Effector memory CD8-positive, alpha-beta T cell (primary cell): ENCODE measurements at places on chromosomes 11 and 22.

DNA sequence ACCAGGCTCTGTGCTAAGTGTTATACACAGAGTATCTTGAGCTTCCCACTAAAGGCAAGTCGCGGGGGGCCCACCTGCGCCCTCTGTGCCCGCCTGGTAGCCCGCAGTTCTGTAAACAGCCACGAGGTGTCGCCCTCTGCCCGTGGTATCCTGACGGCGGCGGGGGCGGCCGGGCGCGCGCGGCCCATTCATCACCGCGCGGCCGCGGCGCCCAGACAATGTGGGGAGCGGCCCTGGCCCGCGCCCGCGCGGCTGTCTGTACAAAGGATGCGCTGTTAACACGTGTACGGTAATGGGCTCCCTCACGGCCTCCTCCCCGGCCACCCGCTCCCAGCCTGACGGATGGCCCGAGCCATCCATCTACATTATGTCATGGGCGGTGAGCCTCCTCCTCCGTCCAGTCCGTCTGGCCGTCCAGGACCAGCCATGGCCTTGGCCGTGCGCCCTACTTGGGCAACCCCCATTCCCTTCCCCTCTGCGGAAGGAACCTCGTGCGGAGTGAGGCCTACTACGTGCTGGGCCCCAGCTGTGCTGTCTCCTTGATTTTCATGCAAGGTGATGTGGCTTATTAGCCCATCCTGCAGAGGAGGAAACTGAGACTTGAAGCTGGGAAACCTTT lies 99.4 kb downstream of the MIAT start:
- no peaks in the 10 kb centered on the region for H3K27me3 ChIP-seq
- H3K4me3 ChIP-seq, result no peak overlapping the region
- DNase-seq, result peak; percentile 38
- no peak overlapping the region for H3K27ac ChIP-seq
- no peaks in the 10 kb centered on the region for H3K36me3 ChIP-seq
- H3K4me1 ChIP-seq, result no peaks in the 10 kb centered on the region

DNA sequence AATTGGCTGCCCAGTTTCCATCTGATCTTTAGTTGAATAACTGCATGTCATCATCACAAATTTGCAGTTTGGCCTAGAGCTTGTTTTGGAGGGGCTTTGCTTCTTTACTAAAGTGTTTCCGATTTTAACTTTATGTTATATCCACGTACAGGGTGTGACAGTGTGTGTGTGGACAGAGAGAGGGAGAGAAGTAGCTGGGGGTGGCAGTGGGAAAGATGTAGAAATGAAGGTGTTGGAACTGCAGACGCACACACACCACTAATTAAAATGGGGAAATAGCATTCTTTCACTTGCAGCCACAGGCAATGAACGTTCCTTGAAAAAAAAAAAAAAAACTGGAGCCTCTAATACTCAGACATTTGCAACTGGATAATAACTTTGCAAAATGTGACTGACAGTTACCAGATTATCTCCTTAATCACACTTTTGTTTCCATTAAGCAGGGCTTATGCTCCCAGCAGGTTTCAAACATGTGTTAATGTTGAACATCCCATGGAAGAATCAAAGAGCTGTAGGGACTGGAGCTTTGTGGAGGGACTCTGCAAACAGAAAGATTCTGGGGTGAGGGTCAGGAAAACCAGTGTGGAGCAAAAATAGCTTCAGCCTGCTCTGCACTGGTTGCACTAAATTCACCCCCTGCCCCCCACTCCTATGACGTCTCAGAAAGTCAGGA lies 238.1 kb upstream of the TENM4 start:
- no peak for DNase-seq
- H3K27me3 ChIP-seq, result no peaks in the 10 kb centered on the region
- H3K36me3 ChIP-seq, result no peaks in the 10 kb centered on the region
- H3K4me1 ChIP-seq, result no peaks in the 10 kb centered on the region
- no peak overlapping the region for H3K4me3 ChIP-seq

DNA sequence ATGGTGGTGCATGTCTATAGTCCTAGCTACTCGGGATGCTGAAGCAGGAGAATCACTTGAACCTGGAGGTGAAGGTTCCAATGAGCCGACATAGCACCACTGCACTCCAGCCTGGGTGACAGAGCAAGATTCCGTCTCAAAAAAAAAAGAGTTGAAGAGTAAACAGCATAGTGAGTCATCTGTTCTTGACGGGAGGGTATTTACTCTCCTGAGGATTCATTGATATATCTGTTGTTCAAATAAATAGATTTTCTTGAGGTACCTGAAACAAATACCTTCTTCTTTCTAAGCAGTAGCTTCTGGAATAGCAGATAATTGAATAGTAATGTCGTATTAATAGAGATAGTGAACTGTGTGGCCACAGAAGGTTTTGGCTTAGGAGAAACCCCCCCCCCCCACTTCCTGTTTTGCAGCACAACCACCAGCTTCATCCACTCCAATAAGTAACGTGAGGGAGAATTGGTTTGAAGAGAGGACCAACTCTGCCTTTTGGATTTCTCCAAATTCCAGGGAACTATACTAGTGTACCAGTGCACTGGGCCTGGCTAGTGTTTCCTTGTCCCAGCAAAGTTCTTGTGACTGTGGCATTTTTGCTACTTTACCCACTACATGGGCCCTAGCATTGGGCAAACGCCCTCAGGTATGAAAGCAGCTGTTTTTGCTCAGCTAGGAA lies 90.0 kb downstream of the PRMT3 start:
- no peak for DNase-seq
- peaks cover 3% of the 10 kb centered on the region for H3K36me3 ChIP-seq
- H3K27me3 ChIP-seq, result no peaks in the 10 kb centered on the region
- H3K4me1 ChIP-seq, result peaks cover 4% of the 10 kb centered on the region
- no peak overlapping the region for H3K27ac ChIP-seq
- no peak overlapping the region for H3K4me3 ChIP-seq

- no peaks in the 10 kb centered on the region for H3K4me1 ChIP-seq
- peaks cover 13% of the 10 kb centered on the region for H3K27me3 ChIP-seq
These were observed 118.8 kb upstream of the CADM1 start for GRCh38 chr11:115623021-115623451.

DNA sequence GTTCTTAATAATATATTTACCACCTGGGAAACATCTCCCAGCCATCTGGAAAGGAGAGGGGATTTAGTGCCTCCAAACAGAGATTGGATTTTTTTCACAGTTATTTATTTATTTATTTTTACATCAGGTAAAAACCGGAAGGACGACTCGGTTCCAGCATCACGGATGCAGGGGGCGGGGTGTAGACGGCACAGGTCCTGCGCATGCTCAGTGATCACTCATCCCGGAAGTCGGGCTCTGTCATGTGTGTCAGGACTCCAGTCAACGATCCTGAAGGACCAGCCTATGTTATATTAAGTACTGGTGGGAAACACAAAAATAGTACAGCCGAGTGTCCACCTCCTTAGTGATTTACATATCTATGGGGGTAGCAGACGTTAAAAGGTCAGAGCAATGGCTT lies 467.6 kb downstream of the NTM start:
- no peak overlapping the region for H3K27ac ChIP-seq
- H3K4me1 ChIP-seq, result no peaks in the 10 kb centered on the region
- no peak for DNase-seq
- H3K27me3 ChIP-seq, result no peaks in the 10 kb centered on the region
- H3K4me3 ChIP-seq, result no peak overlapping the region

DNA sequence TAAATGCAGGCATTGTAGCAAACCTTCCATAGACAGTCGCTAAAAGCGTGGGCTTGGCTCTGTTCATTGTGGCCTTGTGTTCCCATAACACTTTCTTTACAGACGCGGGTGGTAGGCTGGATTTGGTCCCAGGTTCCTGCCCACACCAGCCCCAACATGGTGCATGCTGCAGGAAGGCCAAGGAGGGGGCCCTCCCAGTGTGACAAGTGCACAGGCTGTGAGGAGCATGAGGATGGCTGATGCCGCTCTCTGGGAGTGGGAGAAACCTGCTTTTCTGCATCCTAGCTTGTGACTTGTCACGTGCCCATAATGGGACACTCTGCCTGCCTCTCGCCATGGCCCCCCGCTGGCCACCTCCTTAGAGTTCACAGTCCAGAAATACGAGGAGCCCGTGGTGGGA lies 161.8 kb upstream of the B3GAT1 start:
- no peaks in the 10 kb centered on the region for H3K36me3 ChIP-seq
- peaks cover 42% of the 10 kb centered on the region for H3K27me3 ChIP-seq
- H3K27ac ChIP-seq, result no peak overlapping the region
- no peaks in the 10 kb centered on the region for H3K4me1 ChIP-seq

DNA sequence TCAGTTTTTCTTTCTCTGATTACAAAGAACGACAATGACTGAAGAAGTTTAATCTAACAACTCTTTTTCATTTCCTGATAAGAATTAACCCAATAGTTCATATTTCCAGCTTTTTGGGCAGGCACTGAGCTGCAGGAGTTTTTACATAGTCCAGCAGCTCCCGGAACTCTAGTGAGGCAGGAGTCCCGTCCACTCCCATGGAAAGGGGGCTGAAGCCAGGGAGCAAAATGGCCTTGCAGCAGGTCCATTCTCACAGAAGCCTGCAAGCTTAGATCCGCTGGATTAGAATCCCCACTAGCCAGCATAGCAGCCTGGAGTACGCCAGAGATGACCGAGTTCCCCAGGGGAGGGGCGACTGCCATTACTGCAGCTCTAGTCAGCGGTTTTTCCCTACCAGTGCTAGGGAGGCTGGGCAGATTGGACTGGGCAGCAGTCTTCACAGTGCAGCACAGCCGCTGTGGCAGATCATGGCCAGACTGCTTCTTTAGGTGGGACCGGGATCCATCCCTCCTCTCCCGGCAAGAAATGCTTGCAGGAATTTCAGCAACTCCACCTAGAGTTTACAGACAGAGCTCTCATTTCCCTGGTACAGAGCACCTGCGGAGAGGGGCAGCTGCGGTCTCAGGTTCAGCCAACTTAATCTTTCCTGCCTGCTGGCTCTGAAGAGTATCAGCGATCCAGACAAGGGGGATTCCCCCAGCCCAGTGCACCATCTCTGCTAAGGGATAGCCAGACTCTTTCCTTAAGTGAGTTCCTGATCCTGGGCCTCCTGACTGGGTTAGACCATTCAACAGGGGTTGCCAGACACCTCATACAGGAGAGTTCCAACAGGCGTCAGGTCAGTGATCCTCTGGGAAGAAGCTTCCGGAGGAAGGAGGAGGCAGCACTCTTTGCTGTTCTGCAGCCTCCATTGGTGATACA lies 742 bp upstream of the CASP4 start:
- no peaks in the 10 kb centered on the region for H3K27me3 ChIP-seq
- peak overlapping the region; percentile 92 for H3K27ac ChIP-seq
- H3K4me3 ChIP-seq, result peak overlapping the region; percentile 99
- H3K36me3 ChIP-seq, result no peaks in the 10 kb centered on the region
- peaks cover 35% of the 10 kb centered on the region for H3K4me1 ChIP-seq
